ENCODE measurements at places on chromosomes 12 and 14.

- DNase-seq = no peak
Measured at GRCh38 chr12:7169951-7170350, 19.5 kb upstream of the PEX5 start.

- DNase-seq = no peak
Measured at GRCh38 chr14:35879654-35880249, 53.6 kb downstream of the BRMS1L start.

GRCh38 chr12:28023156-28023887, 50.8 kb upstream of the PTHLH start:
- no peak for DNase-seq

GRCh38 chr14:22184830-22185168, 404.2 kb downstream of the DAD1 start:
- DNase-seq = no peak

- DNase-seq = no peak
Measured at GRCh38 chr14:89842837-89843236, 111.7 kb downstream of the EFCAB11 start.

- DNase-seq = no peak
Measured at GRCh38 chr14:100553471-100553870, 33.7 kb downstream of the BEGAIN start.

GRCh38 chr12:4148418-4149056, 125.0 kb upstream of the CCND2 start:
- peak; percentile 87 for DNase-seq

- no peak for DNase-seq
Measured at GRCh38 chr14:73393375-73393774, 65.0 kb downstream of the NUMB start.

DNA sequence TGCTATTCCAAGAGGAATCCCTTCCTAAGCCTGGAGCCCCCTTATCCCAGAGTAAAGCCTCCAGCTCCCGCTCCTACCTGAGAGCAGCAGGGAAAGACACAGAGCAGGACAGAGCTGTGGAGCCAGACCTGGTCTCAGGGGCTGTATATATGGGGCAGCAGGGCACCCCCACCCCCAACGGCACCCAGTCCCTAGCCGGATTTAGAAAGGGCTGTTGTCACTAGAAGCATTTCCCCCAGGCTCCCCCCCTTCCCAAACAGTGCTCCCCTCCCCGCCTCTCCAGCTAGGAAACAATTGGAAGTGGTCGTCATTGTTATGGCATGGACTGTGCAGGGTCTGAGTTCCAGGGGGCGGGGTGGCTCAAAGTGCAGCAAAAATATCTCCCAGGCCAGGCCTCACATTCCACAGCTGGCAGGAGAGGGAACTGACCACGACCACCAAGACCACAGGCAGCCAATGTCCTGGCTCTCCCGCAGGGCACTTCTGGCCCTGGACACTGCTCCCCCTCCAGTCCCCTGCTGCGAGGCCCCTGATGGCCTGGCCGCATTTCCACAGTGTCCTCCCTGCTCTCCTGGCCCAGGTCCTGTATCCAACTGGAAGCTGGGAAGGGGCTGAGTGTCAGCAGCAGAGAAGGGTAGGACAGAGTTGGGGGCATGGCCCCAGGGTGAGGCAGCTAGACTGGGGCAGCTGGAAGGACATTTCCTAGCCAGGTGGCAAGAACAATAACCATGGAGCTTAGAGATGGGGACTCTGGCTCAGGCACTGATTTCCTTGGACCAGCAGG, at the start of gene MYH7:
Gene MYH7, minus strand, starts transcription at position 118 of the 784 bp plus-strand sequence. CDS start 1,928 bp downstream, outside the sequence.
- no peak for DNase-seq

- no peak for DNase-seq
Measured at GRCh38 chr14:20180486-20180885, 10.2 kb upstream of the OR11G2 start.

GRCh38 chr12:4555804-4556203, 6.2 kb upstream of the DYRK4 start:
- no peak for DNase-seq

DNA sequence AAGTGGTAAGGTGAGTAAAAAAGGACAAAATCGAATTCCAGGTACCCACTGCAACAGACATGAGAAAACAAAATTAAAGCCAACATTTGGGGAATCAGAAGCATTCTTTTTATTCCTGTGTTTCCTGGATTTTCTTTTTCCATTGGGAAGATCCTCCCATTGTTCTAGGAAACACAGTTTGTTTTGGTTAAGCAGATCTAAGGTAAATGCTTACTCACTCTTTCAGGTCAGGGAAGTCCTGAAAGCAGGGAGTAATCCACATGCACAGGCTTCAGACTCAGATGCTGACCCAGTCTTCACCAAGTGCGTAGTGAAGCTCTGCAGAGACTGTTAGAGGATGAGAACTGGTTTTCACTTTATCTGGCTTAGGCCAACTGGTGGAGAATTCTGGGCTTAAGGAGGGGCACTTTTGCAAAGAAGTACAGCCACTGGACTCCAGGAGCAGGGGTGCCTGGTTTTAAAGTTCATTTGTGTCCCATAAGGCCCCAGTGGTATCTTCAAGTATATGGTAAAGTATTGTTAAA, 57.7 kb downstream of the RPAP3 start:
- no peak for DNase-seq

DNA sequence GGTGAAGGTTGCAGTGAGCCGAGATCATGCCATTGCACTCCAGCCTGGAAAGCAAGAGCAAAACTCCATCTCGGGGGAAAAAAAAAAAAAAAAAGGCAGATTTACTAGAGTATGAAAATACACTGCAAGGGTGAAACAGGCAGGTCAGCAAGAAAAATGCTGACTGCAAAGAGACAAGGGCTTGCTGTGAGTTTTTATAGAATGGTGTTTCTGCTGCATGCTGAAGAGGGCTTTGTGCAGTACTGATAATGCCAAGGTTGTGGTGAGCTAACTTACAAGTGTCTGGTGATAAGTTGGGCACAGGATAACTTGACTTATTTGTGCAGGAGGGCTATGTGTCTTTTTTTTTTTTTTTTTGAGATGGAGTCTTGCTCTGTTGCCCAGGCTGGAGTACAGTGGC, 25.9 kb upstream of the SRP54 start:
- DNase-seq = no peak

GRCh38 chr12:130486146-130486435, 148.4 kb downstream of the PIWIL1 start:
- DNase-seq = no peak

DNA sequence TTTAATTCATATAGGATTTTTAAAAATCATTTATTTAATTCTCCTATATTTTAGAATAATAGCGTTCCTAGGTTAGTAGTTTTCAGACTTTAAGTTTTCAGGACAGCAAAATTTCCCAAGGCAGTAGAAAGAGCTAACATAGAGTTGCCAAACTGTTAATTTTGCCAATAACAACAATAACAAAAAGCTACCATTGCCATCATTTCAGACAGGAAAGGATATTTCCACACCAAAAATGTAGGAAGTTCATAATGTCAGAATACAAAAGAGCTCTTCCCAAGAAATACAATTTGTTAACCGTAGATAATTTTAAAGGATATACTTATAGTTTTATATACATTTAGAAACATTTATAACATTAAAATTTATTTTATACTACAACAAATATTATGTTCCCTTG, 81.4 kb upstream of the EEA1 start:
- DNase-seq = no peak

GRCh38 chr12:10701131-10701681, 21.9 kb downstream of the YBX3 start:
- no peak for DNase-seq

DNA sequence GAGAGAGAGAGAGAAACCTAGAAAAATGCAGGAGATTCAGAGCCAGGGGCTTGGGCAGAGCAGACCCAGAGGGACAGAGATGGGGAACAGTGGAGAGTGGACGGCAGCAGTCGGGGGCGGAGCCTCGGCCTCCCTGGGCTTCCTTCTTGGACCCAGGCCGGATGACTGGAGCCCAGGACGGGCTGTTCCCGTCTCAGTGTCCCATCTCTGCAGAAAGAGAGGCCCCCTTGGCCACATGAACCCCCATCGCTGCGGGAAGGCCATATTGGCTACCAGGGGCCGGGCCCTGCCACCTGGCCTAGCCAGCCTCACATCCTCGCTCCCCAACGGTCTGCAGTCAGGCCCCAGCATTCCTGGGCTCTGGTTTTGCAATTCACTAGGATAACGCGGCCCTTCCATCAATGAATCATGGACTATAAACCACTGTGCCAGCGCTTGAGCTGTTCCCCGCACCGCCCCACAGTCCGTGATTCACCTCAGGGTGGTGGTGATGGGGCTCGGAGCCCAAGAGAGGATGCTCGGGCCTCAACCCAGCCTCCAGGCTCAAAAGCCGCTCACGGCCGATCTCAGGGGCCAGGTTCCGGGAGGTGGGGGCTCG, 116.5 kb downstream of the RFLNA start:
- no peak for DNase-seq

GRCh38 chr14:39071096-39071495, 31.9 kb downstream of the SEC23A start:
- no peak for DNase-seq

DNA sequence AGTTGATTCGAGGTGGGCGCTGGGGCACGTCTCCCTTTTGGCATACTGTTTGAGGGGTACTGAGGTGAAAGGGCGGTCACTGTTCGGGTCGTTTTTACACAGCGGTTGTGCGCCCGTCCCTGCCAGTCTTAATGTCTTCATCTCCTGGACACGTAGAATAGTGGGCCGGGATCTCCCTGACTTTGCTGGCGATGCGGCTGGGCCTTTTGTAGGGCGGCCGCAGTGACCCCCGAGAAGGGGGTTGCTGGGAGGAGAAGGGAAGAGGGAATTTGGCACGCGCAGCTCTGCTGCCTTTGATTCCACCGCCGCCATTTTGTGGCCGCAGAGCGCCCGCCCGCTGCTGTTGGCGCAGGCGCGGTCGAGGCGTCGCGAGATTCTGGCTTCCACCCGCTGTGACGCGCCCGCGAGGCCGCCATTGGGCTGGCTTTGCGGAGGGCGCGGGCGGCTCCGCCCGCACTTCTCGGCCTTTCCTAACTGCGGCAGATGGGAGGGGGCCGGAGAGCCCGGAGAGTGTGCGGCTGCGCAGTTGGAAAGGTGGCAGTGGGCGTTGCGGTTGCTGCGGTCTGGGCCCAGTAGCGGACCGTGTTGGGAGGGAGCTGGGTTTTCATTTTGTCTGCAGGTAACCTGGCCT, 542 bp downstream of the SRSF5 start:
- DNase-seq = peak; percentile 95

GRCh38 chr12:51077930-51078329, 5.5 kb downstream of the CSRNP2 start:
- DNase-seq = no peak

DNA sequence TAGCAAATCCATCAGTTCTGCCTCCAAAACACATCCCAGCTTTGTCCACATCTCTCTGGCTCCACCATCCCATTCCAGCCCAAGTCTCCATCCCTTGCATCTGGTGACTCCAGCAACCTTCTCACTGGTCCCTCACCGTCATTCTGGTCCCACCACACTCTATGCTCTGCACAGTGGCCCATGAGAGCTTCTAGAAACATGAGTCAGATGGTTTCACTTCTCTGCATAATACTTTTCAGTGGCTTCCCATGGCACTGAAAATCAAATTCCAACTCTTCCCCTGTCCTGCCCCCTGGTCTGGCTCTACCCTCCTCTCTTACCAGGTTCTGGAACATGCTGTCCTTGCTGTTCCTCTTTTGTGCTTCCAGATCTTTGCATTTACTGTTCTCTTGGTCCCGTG, 17.2 kb upstream of the C12orf76 start:
- DNase-seq = no peak

GRCh38 chr12:106074361-106074705, 64.4 kb downstream of the NUAK1 start:
- DNase-seq = no peak

- no peak for DNase-seq
Measured at GRCh38 chr12:50571786-50572185, 67.0 kb downstream of the DIP2B start.

DNA sequence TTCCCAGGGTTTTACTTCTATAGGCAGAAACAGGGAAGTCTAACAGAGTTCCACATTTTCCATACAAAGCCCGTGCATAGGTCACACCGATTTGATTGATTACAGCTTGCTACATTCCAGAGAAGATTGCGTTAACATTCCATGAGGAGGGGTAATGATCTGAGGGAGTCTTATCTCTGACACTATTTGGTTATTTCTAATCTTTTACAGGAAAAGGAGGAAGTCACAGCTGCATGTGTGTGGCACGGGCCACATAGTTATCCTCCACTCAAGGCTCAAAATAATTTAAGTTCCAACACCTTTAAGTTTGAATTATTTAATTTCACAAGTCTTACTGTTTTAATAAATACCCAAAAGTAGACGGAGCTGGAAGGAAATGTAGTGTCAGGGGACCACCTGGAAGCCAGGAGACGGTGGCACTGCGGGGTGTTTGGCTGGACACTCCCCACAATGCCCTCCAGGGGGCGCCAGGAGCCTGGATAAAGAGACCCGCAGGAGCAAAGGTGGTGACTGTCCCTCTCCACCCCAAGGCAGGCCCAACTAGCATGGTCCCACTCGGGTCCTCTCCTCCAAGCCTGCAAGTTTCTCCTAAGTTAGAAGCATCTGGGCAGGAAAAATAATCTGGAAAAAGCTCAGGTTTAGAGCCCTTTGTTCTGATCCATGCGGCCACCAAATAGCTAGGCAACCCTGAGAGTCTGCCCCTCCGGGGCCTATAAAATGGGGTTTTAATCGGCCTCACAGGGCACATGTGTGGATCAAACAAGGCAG, 20.2 kb downstream of the KRT8 start:
- no peak for DNase-seq

DNA sequence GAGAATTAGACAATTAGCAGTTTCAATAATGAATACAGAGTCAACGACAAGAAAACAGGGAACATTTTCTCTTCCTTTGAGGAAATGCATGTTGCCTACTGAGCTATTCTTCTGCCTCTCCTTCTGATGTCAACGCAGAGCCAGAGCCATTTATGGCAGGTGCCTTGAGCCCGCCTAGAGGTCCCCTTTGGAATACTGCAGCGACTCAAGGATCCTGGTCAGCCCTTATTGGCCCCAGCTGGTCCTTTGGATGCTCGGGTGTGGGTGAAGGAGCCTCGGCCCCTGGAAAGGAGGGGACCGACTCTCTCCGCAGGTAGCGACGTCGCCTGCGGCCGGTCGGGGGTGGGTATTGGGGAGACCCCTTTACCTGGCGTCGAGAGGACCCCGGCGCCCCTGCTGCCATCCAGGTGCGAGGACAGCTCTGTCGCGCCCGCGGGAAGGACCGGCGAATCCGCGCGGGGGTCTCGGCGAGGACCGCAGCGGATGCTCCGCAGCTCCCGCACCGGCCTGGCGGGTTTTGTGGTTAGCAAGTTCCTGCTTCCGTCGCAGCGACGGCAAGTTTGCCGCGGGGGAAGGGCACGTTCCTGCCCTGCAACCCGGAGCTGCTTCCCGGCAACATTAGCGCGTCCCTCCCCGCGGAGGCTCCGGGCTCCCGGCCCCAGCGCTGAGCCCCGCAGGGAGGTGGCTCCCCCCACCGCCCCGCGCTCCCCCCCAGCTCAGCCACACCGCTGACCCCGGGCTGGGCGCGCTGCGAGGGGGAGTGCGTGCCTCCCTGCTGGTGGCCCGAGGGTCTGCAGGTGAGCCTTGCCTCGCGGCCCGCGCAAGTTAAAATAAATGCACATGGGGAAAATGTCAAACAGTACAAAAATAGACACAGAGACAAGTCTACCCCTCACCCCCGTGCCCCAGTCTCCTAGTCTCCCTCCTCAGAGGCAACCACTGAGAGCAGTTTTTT, at the start of gene MANSC1:
Gene MANSC1, minus strand, starts transcription at position 532 of the 955 bp plus-strand sequence. CDS start 6,928 bp downstream, outside the sequence.
- DNase-seq = peak; percentile 51

All from GM06990 (cell line).